ENCODE measurements at places on chromosomes 12 and 14.
A peak's percentile ranks its signal among the peaks of the same experiment; 100 is the strongest.

GRCh38 chr12:64186789-64187188 is 35.3 kb downstream of the KICS2 start:
- DNase-seq, result peak; percentile 36

DNA sequence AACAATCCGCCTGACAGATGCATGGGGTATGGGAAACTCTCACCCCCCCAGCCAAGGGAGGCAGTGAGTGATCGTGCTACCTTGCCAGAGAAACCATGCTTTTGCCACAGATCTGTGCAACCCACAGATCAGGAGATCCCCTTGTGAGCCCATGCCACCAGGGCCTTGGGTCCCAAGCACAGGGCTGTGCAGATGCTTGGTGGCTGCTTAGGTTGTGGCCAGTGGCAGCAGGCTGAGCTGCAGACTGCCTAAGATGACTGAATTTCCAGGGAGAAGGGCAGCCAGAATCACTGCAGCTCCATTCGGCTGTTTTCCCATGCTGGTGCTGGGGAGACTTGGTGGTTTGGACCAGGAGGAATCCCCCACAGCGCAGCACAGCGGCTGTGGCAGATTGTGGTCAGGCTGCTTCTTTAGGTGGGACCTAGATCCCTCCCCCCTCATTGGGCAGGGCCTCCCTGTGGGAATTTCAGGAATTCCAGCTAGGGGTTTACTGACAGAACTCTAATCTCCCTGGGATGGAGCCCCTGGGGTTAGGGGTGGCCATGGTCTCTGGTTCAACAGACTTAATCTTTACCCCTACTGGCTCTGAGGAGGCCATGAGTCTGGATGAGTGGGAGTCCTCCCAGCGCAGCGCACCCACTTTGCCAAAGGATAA is 264.6 kb upstream of the DAAM1 start:
- no peak for DNase-seq

DNA sequence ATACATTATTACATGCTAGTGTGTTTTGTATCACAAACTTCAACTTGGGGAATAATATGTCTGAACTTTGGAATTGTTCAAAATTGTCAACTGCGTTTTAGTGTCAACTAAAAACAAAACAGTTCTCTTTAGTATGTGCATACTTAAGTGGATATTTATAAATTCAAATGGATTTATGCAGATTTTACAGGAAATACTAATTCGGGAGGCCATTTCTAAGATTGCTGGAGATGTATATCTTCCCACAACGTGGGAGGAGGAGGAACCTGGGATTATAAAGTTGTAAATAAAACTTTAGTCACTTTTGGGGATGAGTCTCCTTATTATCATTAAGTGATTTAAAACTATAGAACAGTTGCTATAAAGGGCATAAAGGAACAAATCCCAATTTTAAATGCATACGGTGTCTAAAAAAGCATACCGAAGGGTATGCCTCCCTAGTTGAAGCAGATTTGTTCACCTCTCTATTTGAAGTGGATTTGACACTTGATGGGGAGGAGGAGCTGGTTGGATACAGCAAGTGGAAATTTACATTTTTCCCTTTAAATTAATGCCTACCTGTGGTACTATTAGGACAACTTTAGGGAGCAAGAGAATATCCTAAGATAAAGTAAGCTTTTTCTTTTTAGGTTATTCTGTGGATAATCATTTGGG is 2.7 kb downstream of the PDE3A start:
- DNase-seq, result peak; percentile 15

DNA sequence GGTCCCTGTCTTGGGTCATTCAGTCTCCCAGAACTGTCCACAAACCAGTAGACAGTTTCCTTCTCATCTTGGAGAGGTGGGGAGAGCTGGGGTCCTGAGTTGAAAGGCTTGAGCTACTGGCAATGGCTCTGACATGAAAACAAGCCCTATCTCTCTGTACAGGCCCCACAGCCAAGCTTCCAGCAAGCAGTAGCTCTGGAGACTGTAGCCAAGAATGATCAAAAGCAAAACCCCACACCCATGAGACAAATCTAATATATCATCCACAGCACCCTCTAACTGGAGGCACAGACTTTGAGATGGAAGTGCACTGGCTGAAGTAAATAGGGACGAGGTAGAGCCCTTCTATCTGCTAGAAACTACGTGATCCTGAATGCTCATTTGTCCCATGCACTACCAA is 40.9 kb downstream of the RERG start:
- no peak for DNase-seq

- peak; percentile 41 for DNase-seq
Measured at GRCh38 chr12:130715998-130716968, at the start of gene RIMBP2. Gene RIMBP2, minus strand, starts transcription at chr12:130716299. Its CDS starts 237,286 bp downstream, at chr12:130479013.

DNA sequence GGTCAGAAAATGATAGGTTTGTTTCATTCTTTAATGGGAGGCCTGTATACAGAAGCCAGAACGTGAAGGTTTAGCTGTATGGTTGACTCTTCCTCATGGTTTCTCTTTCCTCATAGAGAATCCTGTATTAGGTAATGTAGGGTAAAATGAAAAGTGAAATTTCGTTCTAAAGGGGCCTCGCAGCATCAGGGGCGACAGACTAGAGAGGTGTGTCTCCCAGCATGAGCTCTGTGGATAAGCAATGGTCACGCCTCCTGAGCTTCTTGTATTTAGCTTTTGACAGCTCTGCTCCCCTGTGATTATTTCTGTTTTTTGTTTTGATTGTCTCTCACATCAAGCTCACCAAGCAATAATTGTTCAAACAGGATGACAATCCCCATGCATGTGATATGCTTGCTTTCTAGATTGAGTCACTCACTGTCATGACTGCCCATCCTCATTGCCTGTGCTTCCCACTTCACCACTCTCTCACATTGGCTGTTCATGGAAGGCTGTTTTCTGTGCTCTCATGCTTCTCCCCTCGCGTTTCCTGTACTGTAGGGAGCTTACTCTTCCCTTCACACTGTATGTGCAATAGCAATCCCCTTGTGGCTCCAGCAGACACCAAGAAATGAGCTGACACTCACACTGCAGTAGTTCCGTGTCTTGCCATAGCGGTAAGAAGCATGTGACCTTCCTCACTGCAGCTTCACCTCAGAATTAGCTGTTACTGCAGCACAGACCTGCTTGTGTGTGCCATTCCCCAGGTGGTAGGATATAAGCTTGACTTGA is 44.0 kb downstream of the RAD52 start:
- no peak for DNase-seq

- DNase-seq, result no peak
Measured at GRCh38 chr14:101595349-101595748, 34.1 kb downstream of the DIO3 start.

- DNase-seq, result no peak
Measured at GRCh38 chr12:49587174-49587908, 18.1 kb downstream of the FAM186B start.

- no peak for DNase-seq
Measured at GRCh38 chr14:24300326-24300980, 803 bp downstream of the NOP9 start.

- DNase-seq, result no peak
Measured at GRCh38 chr12:88628856-88629509, 48.7 kb upstream of the KITLG start.

GRCh38 chr14:99724939-99725773 is 41.1 kb downstream of the CYP46A1 start:
- DNase-seq, result no peak

GRCh38 chr12:19021646-19022045 is 107.9 kb upstream of the PLEKHA5 start:
- DNase-seq, result no peak

DNA sequence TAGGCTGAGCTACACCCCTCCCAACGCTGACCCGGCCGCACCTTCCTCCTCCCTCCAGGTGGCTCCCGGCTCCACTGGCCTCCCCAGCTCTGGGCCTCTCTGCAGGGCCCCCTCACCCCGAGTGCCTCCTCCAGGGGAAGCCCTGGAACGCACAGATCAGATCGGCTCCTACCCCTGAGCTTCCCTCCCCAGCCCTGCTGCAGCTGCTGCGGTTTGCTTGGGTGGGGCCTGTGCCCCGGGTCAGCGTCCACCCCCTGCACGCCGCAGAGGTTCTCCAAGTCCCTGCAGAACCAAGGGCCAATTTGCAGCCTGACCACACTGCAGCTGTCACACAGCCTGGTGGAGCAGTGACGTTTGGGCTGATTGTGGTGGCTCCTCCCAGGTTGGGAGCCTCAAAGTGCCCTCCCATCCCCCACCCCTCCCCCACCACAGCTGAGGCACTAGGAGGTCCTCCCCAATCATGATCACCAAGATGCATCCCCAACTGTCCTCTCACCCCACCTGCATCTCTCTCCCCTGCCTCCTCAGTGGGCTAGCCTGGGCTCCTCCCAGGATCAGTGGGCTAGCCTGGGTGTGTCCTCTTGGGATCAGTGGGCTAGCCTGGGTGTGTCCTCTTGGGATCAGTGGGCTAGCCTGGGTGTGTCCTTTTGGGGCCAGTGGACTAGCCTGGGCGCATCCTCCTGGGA is 12.8 kb upstream of the FBRSL1 start:
- no peak for DNase-seq

- DNase-seq, result no peak
Measured at GRCh38 chr14:50998612-50999011, 54.3 kb upstream of the PYGL start.

DNA sequence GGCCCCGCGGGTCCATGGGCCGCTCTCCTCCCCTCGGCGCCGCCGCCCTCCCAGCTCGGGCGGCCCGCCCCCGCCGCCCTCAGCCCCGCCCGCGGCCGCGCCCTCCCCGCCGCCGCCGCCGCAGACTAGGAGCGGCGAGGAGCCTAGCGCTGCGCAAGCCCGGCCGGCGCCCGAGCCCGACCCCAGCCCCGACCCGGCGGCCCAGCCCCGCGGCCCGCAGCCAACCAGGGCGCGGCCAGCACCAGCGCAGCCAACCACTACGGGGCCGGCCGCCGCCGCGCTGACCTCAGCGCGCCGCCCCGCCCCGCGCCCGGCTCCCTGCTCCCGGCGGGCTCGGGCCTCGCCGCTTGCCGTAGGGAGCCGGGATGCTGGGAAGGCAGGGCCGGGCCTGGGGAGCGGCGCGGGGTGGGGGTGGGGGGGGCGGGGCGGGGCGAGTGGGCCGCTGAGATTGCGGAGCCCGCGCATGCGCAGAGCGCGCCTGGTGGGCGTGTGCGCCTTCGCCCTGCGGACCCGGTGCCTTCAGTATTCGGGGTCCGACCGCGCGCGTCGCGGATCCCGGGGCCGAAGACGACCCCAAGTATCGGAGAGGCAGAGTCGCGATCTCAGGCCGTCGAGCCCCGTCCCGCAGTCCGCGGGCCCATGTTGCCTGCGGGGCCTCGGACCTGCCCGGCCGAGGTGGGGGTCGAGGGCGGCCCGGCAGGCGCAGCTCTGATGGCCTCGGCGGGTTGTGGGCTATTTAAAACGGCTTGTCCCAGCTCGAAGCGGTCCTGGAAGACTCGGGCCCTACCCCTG is at the start of gene CDC42BPB:
CDC42BPB (minus strand) TSS at position 178 of the 792 bp plus-strand sequence. CDS start 376 bp downstream, outside the sequence.
- DNase-seq, result peak; percentile 97

- no peak for DNase-seq
Measured at GRCh38 chr12:48583728-48584127, 13.9 kb upstream of the LALBA start.

DNA sequence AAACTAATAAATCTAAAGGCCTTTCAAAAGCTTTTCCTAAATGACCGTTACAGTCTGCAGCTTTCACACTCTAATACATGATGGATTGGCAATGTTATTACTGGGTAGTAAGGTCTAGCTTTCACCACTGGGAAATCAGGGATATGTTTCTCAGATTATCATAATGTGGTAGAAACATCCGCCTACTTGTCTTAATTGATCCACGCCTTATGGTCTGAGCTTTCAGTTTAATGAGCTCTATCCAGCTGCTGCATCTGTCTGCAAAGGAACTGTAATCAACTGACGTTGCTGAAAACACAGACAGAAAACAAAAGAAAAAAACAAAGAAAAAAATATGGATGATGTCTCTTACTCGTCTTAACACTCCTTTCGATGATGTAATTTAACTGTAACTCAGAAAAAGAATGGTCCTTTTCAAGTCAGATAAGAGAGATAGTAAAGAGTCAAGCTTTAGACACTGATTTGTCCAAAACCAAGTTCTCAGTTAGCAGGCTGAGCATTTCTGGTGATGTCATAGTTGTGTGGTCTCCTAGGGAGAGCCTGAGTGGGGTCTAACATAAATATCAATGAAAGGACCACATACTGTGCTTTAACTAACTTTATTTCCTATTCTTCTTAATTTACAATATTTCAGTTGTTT is 85.9 kb downstream of the C2CD5 start:
- no peak for DNase-seq

DNA sequence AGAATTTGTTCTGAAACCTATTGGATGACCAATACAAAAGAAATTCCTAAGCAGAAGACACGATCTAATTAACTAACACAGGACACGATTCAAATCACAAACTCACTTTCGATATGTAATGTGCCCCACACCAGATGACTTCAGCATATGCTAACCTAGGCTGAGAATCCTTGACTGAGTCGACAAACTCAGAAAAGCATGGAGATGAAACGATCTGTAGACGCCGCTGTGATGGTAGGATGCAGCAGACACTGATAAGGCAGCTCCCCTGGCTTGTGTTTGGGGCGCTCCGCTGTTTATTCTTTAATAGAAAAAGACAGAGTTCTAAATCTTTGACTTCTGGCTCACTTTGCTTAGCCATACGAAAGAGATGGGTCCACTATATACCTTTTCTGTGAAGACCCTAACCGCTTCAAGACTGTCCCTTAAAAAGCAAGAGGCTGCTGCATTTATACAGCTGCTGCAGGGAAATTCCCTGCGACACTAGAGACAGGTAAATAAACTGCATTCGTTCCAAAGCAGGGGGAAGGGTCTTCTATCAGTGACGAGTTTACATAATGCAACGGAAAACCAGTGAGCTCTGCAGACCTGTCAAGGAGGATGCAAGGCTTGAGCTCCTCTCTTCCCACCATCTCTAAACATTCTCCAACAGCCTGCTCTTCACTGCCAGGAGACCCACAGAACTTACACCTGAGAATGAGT is 929 bp downstream of the CHD8 start:
- DNase-seq, result no peak

DNA sequence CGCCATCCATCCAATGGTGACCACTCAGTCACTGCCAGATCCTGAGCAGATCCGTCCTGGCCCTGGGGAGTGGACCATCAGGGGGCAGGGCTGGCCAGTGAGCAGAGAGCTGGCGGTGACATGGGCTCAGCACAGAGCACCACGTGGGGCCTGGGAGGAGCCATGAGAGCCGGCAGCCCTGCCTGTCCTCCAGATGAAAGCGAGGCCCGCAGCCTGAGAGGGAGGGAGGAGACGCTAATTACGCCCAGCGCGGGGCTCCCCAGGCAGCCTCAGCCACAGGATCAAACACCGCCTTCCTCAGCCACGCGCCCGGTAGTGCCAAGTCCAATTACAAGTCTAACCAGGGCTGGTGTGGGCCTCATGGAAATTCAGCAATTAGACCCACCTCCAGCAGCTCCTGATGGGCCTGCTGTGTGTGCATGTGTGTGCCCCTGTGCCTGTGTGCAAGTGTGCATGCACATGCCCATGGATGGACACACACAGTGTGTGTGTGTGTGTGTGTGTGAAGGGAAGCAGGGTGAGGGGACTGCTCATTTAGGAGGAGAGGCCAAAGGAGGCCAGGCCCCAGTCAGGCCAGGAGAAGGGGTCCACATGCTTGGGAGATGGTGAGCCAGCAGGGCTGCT is 68.0 kb downstream of the KIF26A start:
- DNase-seq, result peak; percentile 7

- no peak for DNase-seq
Measured at GRCh38 chr14:61435563-61436337, 114.4 kb downstream of the PRKCH start.

- no peak for DNase-seq
Measured at GRCh38 chr14:20823859-20824258, 21.2 kb upstream of the RNASE1 start.

- DNase-seq, result no peak
Measured at GRCh38 chr14:31690056-31690455, 128.9 kb downstream of the NUBPL start.

Data from adipocyte (in vitro differentiated cells).